ENCODE measurements at places on chromosomes 4 and X. TPM values are rescaled to one million over a fixed set of nuclear protein-coding genes. Genes with fewer than 3 reads are reported as not detected.

- DNase-seq = no peak
Observed at GRCh38 chr4:141807103-141807891, 170.9 kb downstream of the IL15 start.

DNA sequence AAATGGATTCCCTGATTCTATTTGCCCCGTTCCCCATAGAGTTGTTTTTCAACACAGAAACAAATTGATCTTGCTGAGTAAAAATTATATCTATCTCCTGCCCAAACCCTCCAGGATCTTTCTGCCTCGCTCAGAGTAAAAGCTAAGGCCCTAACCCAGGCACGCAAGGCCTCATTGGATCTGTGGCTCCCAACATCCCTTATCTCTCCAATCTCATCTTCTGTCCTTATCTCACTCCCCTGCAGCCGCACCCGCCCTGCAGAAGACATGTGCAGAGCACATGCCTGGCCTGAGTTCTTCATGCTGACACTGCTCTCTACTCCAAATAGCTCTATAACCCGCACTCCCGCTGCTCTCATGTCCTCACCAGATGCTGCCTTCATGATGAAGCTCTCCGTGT lies 543.8 kb upstream of the ZFP42 start:
- no peak for DNase-seq

DNA sequence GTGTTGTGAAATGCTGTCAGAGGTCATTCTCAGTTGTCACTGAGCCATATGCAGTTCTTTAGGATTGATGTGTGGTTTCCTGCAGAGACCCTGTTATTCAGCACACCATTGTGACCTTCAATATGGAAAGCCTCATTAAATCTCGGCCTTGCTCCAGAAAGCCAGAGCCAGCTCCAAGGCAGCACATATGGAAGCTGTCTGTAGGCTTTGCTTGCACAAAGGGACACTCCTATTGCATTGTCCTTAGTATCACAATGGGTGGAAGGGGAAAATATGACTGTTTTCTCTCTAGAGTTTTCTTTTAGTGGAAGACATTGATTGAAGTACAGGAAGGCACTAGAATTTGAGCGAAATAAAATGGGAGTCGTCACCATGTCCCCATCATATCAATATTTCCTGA lies 179.0 kb downstream of the CEP135 start:
- peak; percentile 72 for DNase-seq

- no peak for DNase-seq
Observed at GRCh38 chr4:1987721-1988326, 20.9 kb downstream of the NELFA start.

The POLN gene
- 2.3 TPM for polyA plus RNA-seq

- no peak for DNase-seq
Observed at GRCh38 chr4:14293582-14293981, 666.1 kb upstream of the BOD1L1 start.

- DNase-seq = no peak
Observed at GRCh38 chr4:120557372-120557771, 365.2 kb downstream of the PRDM5 start.

DNA sequence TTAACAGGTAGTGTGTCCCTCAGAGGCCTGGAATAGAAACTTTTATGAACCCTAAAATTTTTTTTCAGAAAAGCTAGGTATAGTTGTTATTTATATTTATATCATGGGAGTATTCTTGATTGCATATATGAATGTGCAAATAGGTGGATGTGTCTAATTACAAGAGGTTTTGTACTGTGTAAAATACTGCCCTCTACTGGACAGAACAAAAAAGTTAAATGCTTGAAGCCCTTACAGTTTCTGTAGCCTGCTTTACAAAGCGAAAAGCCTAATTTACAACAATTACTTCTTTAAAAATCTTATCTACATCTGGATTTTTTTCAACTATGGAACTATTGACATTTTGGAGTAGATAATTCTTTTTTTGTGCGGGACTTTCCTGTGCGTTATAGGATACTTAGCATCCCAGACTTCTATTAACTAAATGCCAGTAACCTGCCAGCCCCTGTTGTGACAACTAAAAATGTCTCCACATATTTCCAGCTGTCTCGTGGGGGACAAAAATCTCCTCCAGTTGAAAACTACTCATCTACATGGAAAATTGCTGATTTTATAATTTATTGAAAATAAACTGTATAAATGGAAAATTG lies 35.1 kb downstream of the ENPEP start:
- DNase-seq = peak; percentile 67

- no peak for DNase-seq
Observed at GRCh38 chrX:40772290-40772689, 36.9 kb upstream of the MED14 start.

DNA sequence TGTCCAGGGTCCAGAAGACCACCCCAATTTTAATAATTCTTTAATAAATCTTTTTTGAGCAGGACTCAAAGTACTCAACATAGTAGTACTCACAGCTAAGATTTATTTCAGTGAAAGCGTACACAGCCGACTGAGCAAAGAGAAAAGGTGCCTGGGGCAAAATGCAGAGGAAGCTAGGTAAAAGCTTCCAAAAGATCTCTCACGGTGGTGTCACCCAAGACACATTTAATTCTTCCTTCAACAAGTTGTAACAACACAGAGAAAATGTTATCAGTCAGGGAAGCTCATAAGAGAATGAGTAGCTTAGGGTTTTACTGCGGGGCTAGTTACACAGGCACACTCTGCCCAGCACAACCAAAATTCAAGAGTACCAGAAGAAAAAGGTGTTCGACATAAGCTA lies 201.1 kb downstream of the OPHN1 start:
- DNase-seq = no peak

The SYNPO2 gene
- polyA plus RNA-seq = 15.5 TPM

DNA sequence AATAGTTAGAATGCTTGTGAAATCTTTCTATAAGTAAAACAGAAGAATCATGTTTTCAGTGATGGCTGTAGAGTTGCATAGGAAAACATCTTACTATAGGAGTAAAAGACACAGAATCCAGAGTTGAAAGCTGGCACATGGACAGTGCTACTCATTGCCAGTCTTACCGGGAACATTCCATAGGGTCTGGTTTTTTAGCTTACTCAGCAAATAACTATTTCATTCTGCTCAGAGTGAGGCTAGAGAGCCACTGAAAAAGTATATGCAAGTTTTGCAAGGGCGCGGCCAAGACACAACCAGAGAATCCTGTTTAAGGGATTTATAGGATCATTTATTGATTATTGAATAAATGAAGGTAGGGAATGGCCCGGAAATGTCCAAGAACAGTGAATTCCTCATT lies 60.3 kb downstream of the MTHFD2L start:
- no peak for DNase-seq

GRCh38 chr4:83618431-83618830 lies 82.5 kb downstream of the GPAT3 start:
- DNase-seq = no peak

- no peak for DNase-seq
Observed at GRCh38 chr4:8568068-8568668, 12.0 kb upstream of the GPR78 start.

GRCh38 chr4:150464523-150464922 lies 117.4 kb upstream of the MAB21L2 start:
- no peak for DNase-seq

GRCh38 chr4:134567461-134567860 lies 365.9 kb upstream of the PABPC4L start:
- no peak for DNase-seq

- no peak for DNase-seq
Observed at GRCh38 chr4:127783955-127784770, 2.0 kb downstream of the HSPA4L start.

DNA sequence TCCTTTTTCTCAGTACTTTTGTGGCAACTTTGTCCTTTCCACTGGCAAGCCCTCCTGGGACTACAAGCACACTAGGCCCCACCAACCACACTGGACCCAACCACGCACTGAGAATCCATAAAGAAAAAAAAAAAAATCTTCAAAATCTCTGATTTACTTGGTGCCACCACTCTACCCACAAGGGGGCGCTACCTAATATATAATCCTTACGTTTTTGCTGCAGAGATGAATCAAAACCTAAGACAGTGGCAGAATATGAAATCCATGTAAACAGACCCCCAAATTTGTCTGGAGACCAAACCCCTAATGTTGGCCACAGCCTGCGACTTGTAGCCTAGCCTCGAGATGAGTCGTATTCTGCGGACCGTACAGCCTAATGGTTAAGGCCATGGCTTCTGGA lies 63.5 kb upstream of the ARHGAP36 start:
- no peak for DNase-seq

DNA sequence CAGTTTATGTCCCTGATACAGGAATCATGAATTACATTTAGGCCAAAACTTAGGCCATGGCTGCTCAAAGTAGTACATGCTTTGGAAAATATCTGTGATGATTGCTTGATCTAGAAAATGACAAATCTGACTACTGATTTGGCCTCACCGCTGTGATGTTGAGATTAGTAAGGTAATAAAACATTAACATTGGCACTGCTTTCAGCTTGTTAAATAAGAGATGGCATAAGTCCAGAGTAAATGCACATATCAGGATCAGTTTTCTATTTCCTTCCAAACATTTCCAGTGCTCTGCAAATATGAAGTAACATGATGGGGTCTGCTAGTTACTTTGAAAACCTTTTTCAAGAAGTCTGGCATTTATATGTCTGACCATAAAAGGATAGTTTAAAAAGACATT lies 687.3 kb upstream of the ACTRT1 start:
- DNase-seq = no peak

DNA sequence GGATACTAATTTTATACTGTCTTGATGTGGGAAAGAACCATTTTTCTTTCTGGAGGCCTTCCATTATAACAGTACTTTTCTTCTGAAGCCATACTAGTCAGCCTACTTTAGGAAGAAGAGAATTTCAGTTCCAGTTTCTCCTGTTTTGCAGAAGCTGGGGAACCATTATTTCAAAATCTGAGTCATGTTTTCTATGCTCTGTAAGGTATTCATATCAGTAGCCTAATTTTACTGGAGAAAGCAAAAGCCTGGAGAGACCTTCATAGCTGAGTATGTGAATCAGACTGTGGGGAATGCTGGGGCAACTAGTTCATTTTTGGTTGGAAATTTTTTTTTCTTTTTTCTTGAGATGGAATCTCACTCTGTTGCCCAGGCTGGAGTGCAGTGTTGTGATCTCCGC lies 22.4 kb downstream of the AFF1 start:
- no peak for DNase-seq

GRCh38 chrX:74931214-74931613 lies 6.0 kb upstream of the NEXMIF start:
- peak; percentile 23 for DNase-seq

The RAB9B gene
- polyA plus RNA-seq = 2.4 TPM

GRCh38 chrX:104172788-104173187 lies 6.5 kb downstream of the FAM199X start:
- no peak for DNase-seq

GRCh38 chrX:25536307-25536970 lies 520.7 kb upstream of the ARX start:
- DNase-seq = no peak

GRCh38 chrX:31063114-31063513 lies 8.7 kb downstream of the FTHL17 start:
- DNase-seq = no peak

The MAGEC1 gene
- not detected for polyA plus RNA-seq

All from renal pelvis (tissue), 12 donors.